ENCODE measurements at places on chromosomes 4 and X. TPM values are rescaled to one million over a fixed set of nuclear protein-coding genes. Genes with fewer than 3 reads are reported as not detected.

DNA sequence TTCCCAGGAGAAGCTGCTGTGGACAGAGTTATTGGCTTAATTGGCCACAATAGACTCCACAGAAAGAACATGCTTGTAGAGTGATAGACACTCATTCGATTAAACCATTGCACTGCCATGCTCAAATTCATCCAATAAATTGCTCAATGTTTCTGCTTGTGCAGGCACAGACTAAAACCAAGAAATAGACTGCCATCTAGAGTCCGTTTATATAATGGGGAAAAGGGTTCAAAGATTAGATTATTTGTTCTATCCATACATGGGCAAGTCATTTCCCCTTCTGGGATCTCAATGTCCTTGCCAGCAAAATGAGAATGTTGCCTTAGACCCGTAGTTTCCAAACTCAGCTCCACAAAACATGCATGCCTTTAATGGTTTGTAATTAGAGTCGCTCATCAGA, 8.7 kb downstream of the SMIM10 start:
- H3K36me3 ChIP-seq = no peaks in the 10 kb centered on the region
- no peak overlapping the region for H3K27ac ChIP-seq
- DNase-seq = no peak
- peaks cover 10% of the 10 kb centered on the region for H3K4me1 ChIP-seq
- no peaks in the 10 kb centered on the region for H3K27me3 ChIP-seq

- H3K36me3 ChIP-seq = no peaks in the 10 kb centered on the region
- H3K27me3 ChIP-seq = no peaks in the 10 kb centered on the region
- H3K4me1 ChIP-seq = no peaks in the 10 kb centered on the region
- no peak overlapping the region for H3K27ac ChIP-seq
- no peak overlapping the region for H3K4me3 ChIP-seq
Observed at GRCh38 chr4:72744103-72744725, 175.2 kb upstream of the ADAMTS3 start.

- no peak overlapping the region for H3K4me3 ChIP-seq
- no peaks in the 10 kb centered on the region for H3K27me3 ChIP-seq
- DNase-seq = no peak
- H3K36me3 ChIP-seq = peaks cover 66% of the 10 kb centered on the region
Observed at GRCh38 chr4:67470871-67471270, 74.4 kb downstream of the CENPC start.

DNA sequence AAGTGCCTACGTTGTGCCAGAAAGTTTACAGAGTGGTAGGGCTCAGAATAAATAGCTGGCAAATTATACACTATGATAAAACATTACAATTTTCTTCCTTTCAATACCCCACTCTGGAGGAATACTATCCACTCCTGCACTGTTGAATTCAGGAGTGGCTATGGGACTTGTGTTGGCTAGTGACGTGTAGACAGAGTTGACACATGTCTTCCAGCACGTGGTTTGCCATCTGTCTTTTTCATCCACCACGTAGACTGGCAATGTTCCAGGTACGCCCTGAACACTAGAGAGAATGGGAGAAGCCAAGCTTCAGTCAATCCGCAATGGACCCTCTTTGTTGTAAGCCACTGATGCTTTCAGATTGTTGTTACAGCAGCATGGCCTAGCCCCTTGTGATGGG, 168.8 kb upstream of the RBPJ start:
- no peak overlapping the region for H3K4me3 ChIP-seq
- H3K27ac ChIP-seq = peak overlapping the region; percentile 59
- no peaks in the 10 kb centered on the region for H3K4me1 ChIP-seq
- no peaks in the 10 kb centered on the region for H3K27me3 ChIP-seq
- DNase-seq = no peak
- no peaks in the 10 kb centered on the region for H3K36me3 ChIP-seq

The CXCL13 gene
- not detected for total RNA-seq

GRCh38 chr4:138487230-138487629, 245.1 kb upstream of the SLC7A11 start:
- no peaks in the 10 kb centered on the region for H3K4me1 ChIP-seq
- no peaks in the 10 kb centered on the region for H3K27me3 ChIP-seq
- no peak for DNase-seq
- no peak overlapping the region for H3K27ac ChIP-seq
- H3K36me3 ChIP-seq = no peaks in the 10 kb centered on the region
- H3K4me3 ChIP-seq = no peak overlapping the region

DNA sequence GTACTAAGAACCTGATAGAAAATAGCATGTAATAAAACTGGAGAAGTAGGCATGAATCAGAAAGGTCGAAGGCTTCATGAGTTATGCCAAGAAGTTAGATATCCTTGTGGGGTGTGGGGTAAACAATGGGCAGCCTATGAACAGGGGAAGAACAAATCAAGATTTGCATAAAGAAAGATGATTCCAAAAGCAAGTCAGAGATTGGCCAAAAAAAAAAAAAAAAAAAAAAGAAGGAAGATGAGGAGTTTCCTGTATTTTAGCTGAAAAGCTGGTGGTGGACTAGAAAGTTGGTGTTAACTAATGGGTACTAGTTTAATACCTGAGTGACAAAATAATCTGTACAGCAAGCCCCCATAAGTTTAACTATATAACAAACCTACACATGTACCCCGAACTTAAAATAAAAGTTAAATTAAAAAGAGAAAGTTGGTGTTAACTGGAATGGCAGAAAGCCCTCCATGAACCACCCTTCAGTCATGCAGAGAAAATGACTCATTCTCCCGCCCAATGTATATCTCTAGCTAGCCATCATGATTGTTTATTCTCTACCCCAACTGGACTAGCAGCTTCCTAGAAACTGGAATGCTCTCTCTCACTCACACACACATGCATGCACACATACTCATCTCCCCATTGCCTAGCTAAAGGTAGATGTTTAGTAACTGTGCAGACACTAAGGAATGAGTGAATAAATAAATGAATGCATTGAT, 41.7 kb downstream of the ATP11C start:
- H3K4me3 ChIP-seq = no peak overlapping the region
- H3K27ac ChIP-seq = no peak overlapping the region
- H3K27me3 ChIP-seq = no peaks in the 10 kb centered on the region
- DNase-seq = no peak
- peaks cover 9% of the 10 kb centered on the region for H3K4me1 ChIP-seq

The PPEF2 gene
- total RNA-seq = not detected

- H3K4me3 ChIP-seq = no peak overlapping the region
- no peak for DNase-seq
- peak overlapping the region; percentile 45 for H3K27ac ChIP-seq
- no peaks in the 10 kb centered on the region for H3K27me3 ChIP-seq
- H3K4me1 ChIP-seq = no peaks in the 10 kb centered on the region
- H3K36me3 ChIP-seq = no peaks in the 10 kb centered on the region
Observed at GRCh38 chr4:139208404-139208945, 31.5 kb upstream of the ELF2 start.
